Activated T-helper 1 cell treated with anti-CD3 and anti-CD28 coated beads, Interleukin-2, amount 50 U/mL, for 16 hours (primary cell): ENCODE measurements at places on chromosomes 6 and 20.

DNA sequence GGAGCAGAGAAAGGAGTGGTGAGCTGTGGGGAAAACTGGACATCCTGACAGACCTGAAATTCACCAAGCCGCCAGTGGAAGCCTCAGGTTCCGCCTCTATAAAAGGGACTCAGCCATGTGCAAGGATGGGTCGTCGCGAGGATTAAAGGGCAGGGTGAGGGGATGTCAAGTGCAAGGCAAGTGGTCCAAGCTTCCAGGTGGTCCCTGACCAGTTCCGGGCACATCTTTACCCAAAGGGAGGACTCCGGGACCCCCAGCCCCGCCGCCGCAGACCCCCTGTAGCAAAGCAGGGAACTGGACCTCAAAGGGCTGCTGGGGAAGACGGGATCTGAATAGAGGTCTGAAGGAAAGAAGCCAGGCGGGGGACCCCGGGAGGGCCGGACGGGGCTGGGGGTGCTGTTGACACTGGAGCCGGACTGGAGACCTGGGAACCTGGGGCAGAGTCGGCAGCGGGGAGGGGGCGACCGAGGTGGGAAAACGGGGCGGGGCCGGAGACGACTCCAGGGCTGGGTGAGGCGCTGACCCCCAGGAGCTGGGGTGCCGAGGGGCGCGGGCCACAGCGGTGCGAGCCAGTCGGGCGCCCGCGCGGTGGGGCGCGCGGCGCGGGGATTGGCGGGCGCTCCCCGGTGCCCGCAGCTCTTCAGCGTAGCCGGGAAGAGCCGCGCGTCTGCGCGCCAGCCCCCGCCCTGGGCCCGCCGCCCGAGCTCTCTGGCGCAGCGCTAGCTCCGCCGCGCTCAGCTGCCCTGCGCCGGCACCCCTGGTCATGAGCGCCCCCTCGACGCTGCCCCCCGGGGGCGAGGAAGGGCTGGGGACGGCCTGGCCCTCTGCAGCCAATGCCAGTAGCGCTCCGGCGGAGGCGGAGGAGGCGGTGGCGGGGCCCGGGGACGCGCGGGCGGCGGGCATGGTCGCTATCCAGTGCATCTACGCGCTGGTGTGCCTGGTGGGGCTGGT, at the start of gene SSTR4:
TSS of gene SSTR4 (plus strand) at position 592 of the 951 bp plus-strand sequence. CDS start at position 764, 172 bp downstream.
- no peak for DNase-seq

DNA sequence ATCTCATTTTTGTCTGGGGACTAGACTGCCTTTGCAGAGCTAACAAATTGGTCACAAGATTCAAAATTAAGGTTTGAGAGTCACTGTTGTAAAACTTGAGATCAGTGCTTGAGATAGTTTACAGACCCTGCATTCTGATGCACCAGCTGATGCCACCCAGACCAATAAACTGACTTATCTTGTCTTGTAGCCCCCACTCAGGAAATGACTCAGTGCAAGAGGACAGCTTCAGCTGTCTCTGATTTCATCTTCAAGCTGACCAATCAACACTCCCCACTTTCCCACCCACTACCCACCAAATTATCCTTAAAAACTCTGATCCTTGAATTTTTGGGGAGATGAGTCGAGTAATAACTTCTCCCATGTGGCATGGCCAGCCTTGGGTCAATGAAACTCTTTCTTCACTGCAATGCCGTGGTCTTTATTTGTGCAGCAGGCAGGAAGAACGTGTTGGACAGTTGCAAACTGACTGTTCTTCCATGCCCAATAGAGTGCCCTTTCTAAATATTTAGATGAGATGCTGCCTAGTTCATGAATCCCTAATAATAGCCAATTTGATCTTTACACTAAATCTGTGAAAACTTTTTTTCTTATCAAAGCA, 48.3 kb upstream of the PROKR2 start:
- no peak for DNase-seq

DNA sequence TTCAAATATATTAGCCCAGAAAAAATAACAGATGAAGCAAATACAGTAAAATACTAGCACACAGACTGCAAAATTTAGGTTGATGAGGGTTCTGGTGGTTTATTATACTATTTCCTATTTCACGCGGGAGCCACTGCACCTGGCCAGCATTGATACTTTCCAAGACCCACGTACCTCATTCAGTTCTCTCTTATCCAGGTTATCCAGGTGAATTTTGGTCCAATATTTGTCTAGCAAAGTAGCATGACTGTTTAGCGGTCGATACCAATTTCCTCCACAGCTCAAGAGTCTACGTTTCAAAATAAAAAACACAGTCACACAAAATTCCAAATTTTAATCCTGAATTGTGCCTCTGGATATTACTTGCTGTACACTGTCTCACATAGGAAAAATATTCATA, 34.8 kb downstream of the MDN1 start:
- DNase-seq = no peak

- DNase-seq = no peak
Measured at GRCh38 chr20:42432496-42433334, 757.0 kb downstream of the PTPRT start.

DNA sequence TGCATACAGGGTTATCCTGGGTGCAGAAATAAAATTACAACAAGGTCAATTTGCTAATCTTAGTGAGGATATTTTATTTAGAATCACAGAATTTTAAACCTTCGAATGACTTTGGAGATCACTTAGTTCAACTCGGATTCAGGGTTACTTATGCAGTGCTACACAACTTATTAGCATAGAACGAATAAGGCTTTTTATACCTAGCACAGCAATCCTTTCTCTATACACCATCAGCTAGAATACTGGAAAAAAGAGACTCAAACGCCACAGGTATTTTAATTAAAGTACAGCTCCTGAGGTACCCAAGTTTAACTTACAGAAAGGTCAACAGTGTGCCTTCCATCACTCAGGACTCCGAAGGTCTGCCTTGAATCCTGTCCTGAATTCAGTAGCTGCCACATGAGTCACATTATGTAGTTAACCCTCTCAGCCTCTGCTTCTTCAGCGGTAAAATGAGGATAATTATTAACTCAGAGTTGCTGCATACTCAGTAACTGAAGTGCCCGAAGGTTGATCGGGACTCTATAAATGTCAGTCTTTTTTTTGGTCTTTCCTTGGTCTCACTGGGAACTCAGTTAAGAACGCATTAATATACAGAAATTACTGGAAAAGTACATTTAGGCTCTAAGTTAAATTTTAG, 6.0 kb upstream of the QKI start:
- no peak for DNase-seq

- DNase-seq = no peak
Measured at GRCh38 chr6:149482545-149483333, 2.1 kb downstream of the ZC3H12D start.

DNA sequence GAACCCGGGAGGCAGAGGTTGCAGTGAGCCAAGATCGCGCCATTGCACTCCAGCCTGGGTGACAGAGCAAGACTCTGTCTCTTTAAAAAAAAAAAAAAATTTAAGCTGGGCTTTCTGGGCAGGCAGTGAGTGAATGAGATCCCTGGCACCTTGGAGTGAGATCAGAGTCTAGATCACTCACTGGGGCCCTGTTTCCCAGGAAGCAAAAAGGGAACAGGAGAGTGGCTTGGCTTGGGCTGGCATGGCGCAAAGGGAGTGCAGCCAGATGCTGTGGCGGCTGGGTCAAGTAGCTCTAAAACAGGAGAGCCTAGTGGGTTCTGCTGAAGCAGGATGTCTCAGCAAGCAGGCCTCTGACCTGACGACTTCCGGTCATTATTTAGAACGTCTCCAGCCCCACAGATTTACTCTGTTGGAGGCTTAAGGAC, 10.4 kb downstream of the PLCG1 start:
- DNase-seq = no peak

DNA sequence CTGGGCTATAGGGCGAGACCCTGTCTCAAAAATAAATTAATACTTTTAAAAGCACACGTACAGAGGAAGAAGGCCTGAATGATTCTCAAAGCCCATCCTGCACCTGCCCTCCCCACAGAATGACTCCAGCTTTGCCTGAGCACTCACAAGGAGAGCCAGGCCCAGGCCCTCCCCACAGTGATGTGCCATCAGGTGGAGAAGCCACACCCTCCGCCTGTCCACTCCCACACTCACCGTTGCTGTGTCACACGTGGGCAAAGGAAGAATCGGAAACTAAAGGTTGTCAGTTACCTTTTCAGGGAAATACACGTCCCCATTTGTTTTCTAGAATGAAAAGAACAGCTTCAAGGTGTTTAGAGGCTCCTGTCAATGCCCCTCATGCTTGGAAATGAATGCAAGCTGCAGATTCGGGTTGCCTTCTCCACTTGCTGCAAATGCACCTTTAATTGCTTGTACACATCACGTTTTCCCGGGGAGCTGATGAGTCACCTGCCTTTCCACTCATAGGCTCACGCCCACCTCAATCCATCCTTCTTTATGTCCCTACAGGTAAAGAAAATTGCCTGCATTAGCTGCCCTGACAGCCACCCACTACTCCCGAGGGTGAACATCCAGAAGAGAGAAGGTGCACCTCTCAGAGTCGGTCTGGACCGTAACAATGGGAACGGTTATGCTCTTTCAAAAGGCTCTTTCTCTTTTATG, 45.5 kb upstream of the AFDN start:
- no peak for DNase-seq

- DNase-seq = no peak
Measured at GRCh38 chr6:169786349-169786748, 34.9 kb downstream of the ERMARD start.

- no peak for DNase-seq
Measured at GRCh38 chr20:23602241-23602640, 3.5 kb downstream of the CST9 start.

DNA sequence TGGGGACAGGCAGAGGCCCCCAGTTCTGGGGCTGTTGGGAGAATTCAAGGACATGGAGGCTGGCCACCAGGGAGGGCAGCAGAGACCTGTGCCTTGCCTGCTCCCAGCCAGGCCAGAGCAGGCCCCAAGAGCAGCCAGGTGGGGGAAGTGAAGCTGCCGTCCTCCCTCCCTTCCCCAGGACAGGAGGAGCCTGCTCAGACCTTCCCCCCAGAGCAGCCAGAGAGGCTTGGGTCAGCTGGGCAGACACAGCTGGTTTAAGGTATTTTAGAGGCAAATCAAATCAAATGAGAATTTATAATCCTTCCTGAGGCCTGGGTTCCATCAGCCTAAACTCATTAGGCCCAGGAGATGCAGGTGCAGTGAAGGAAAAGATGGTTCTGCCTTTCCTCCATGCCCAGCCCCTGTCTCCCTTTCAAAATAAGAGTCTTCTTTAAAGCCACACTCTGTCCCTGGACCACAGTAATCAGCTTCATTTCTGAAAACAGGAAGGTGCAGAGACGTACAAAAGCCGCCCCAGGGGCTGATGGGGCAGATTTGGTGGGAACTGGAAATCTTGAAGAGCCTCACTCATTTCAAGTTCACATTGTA, 21.7 kb downstream of the BMP7 start:
- no peak for DNase-seq

GRCh38 chr6:144263786-144264185, 21.3 kb upstream of the UTRN start:
- DNase-seq = no peak

GRCh38 chr20:57536771-57537724, 12.1 kb upstream of the CTCFL start:
- DNase-seq = no peak

GRCh38 chr20:10609770-10610169, 64.0 kb downstream of the JAG1 start:
- no peak for DNase-seq

- DNase-seq = no peak
Measured at GRCh38 chr20:14715400-14715799, 378.0 kb upstream of the FLRT3 start.

- no peak for DNase-seq
Measured at GRCh38 chr6:158042245-158042798, 60.7 kb downstream of the SYNJ2 start.

GRCh38 chr6:157597461-157598312, 216.7 kb downstream of the ZDHHC14 start:
- DNase-seq = no peak

DNA sequence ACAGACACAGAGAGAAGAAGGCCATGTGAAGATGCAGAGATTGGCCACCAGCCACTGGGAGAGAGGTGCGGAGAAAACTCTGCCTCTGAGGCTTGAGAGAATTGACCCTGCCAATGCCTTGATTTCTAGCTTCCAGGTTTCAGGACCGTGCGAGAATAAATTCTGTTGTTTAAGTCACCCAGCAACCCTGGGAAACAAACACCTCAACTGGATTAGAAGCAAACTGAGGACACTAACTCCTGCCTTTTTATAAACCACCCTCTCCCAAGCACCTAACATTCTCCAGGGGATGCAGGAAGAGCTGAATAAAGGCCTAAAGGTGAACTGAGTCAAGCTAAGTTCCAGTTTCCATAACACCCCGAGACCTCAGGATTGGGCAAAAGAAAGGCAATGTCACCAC, 136.1 kb downstream of the ANKRD60 start:
- no peak for DNase-seq

- DNase-seq = no peak
Measured at GRCh38 chr6:3661390-3661789, 90.1 kb downstream of the PXDC1 start.

- no peak for DNase-seq
Measured at GRCh38 chr6:132490024-132490423, 22.9 kb downstream of the STX7 start.

GRCh38 chr6:36289281-36289878, 19.5 kb downstream of the PNPLA1 start:
- DNase-seq = no peak

GRCh38 chr6:22755605-22756004, 186.2 kb downstream of the HDGFL1 start:
- no peak for DNase-seq

DNA sequence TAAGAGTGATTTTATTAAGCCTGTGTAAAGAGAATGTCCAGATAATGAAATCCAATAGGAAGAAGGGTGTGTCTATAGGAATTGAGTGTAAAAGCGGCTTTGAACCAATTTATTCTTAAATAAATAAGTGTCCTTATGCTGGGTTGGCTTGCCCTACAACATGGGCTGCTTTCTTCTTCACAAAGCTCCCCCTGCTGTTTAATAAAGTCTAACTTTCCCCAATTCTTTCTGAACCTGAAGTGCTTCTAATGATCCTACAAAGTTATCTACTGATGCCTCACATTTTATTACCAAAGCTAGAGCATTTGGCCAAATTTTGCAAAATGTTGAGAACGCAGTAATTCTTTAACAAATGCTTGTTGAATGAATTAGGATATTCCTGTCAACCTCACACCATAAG, 36.3 kb upstream of the SIRT5 start:
- no peak for DNase-seq

GRCh38 chr6:44660561-44661220, 273.2 kb downstream of the CDC5L start:
- no peak for DNase-seq

GRCh38 chr6:115770851-115771250, 289.8 kb downstream of the FRK start:
- no peak for DNase-seq

DNA sequence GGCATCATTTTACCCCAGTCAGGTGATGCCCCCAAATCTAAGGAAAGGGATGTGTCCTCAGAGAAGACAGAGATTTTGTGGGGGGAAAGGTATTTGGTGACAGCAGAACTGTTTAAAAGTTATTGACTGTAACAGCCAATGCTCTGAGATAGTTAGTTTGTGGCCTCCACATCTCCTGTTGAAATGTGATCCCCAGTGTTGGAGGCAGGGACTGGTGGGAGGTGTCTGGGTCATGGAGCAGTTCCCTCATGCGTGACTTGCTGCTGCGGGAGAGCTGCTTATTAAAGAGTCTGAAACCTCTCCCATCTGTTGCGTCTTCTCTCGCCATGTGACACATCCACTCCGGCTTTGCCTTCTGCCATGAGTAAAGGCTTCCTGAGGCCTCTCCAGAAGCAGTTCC, 282.8 kb upstream of the FOXQ1 start:
- no peak for DNase-seq
